ENCODE measurements at places on chromosomes 2 and 18.

- no peak for DNase-seq
Observed at GRCh38 chr2:151150331-151151320, 111.0 kb downstream of the RBM43 start.

DNA sequence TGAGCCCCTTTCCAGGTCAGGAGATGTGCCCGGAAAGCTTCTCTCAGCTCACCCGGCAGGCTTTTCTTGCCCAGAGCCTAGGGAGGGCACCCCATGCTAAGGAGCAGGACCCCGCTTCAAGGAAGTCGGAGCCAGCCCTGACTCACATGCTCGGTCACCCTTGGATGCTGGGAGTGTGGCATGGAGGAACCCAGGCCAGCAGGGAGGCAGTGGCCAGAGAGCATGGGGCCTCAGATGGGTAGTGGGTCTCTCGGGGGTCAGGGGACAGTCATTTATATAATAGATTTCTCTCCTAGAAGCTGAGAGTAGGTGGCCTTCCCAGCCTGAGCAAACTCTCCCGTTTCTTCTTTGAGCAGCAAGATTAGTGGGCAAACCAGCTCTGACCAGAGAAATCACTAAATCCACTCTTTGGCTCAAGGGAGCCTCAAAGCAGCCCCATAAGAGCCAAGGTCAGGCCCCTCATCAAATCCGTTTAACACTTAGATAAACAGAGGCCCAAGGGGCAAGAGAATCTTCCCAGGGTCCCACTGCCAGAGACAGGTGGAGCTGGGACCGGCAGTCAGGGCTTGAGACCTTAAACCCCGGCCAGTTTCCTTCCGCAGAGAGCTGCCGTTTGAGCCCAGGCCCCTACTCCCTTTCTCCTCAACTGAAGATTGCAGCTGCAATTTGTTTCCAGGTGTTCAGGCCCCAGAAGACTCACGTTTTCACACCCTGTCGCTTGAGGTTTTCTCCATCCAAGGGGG is 113.1 kb downstream of the CYP26B1 start:
- peak; percentile 5 for DNase-seq

- no peak for DNase-seq
Observed at GRCh38 chr2:9699139-9700108, 68.6 kb upstream of the YWHAQ start.

GRCh38 chr2:8303322-8303832 is 378.5 kb upstream of the ID2 start:
- DNase-seq: peak; percentile 72

DNA sequence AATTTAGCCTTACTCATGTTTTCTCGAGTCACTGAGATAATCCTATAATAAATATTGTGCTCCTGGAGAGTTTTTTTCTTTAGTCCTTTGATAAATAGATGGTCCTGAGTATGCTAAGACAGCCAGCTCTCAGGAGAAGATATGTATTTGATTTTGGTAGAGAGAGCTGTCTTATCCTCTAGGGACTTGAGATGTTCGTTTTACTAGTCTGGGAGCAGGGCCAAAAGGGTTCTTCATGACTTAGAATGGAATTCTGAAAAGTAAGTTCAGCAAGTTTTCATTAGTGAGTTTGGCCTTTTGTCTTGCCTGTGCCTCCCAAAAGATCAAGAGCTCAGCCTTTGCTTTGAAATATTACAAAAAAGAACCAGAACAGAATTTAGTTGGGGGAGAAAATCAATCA is 246.7 kb downstream of the BABAM2 start:
- DNase-seq: no peak

DNA sequence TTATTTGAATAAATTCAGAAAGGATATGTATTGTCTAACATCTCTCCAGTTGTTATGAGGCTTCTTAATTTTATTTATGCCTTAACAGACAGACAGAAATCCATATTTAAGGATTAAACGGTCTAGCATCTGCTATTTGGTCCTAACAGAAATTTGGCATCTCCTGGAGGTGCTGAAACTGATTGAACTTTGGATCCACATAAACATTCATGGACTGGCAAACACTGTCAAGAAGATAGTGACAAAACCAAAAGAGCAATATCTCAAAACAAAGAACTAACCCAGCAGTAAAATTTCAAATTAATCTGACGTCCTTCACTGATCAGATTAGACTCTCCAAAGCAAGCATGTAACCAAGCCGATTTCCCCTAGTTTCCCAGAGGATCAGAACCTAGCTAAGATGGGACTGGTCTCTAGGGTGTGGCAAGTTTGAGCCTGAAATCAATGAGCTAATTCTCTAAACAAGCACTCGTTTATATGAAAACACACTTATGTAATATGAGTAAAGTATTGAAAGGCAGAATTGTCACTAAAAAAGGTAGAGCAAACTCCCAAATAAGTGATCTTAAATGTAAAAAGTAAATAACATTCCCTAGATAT is 139.5 kb downstream of the NOL4 start:
- DNase-seq: no peak

GRCh38 chr2:201768918-201769317 is 11.8 kb downstream of the ALS2 start:
- DNase-seq: no peak

- peak; percentile 79 for DNase-seq
Observed at GRCh38 chr2:48048476-48049171, 142.3 kb upstream of the FBXO11 start.

DNA sequence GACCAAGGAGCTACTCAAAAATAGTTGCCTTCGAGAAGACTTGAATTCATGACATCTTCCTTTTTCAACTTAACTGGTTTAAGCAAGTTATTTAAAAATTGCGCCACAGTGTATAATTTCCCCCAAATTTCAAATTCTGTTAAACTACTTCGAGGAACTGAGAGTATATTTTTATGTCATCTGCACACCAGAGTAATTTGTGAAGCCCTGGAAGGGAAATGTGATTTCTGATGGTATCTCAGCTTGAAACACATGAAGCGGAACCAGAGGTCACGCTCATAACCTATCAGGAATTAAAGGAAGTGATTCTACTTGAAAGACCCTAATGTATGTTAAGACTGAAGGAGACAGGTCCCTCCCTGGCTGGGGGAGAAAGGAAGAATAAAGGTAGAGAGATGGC is 33.9 kb upstream of the DARS1 start:
- DNase-seq: no peak

DNA sequence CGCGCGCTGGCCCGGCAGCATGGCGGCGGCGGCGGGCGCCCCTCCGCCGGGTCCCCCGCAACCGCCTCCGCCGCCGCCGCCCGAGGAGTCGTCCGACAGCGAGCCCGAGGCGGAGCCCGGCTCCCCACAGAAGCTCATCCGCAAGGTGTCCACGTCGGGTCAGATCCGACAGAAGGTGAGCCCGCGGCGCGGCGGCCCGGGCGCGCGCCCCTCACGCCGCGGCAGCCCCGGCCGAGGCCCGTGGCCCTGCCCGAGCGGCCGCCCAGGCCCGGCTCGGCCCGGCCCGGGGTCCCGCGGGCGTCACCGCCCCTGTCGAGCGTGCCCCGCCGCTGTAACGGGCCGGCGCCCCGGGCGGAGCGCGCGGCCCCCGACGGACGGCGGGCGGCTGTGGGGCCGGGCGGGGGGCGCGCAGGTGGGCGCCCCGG is 218 bp downstream of the DGKD start:
- no peak for DNase-seq

DNA sequence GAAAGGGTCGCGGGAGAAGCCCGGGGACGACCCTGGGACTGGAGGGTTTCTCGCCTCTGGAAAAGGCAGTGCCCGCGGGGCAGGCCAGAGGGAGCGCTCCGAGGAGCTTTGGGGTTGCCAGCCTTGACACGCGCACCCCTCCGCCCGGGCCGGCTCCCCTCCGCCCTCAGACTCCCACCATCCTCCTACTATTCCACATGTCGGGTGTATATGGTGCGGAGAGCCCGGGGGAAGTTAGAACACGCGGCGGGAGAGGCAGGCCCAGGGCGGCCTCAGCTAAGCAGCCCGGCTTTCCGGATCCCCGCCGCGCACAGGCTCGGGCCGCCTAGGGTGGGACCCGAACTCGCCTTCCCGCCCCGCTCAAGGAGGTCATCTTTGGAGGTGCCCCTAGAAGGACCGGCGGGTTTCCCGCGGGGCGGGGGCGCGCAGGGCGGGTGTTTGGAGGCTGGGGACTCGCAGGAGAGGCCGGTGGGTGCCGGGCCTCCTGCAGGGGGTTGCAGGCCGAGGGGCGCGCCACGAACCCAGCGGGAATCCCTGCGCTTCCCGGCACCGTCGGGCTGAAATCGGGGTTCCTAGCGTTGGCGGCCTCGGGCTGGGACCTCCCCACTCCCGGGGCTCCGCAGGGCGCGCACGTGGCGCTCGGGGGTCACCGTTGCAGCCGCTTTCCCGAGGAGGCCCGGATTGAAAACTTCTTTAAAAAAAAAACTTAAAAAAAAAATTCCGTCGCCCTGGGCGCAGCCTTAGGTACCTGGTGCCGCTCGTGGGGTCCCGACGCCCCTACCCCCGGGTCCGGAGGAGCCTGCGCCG is 3.7 kb downstream of the NFATC1 start:
- DNase-seq: no peak

- no peak for DNase-seq
Observed at GRCh38 chr2:21466341-21466927, 342.7 kb downstream of the TDRD15 start.

- DNase-seq: no peak
Observed at GRCh38 chr2:170362313-170362870, 184.4 kb downstream of the MYO3B start.

GRCh38 chr18:32138332-32138982 is 46.8 kb downstream of the RNF138 start:
- DNase-seq: no peak

- no peak for DNase-seq
Observed at GRCh38 chr2:69054431-69054830, 41.5 kb downstream of the ANTXR1 start.

GRCh38 chr2:222844323-222844722 is 16.5 kb upstream of the ACSL3 start:
- no peak for DNase-seq

Data from femur (tissue), 1 donor.